ENCODE measurements at places on chromosomes 11 and 22.

- DNase-seq: no peak
Measured at GRCh38 chr11:71446942-71447688, 1.1 kb downstream of the DHCR7 start.

GRCh38 chr11:28140689-28141455, 32.7 kb downstream of the METTL15 start:
- no peak for DNase-seq

DNA sequence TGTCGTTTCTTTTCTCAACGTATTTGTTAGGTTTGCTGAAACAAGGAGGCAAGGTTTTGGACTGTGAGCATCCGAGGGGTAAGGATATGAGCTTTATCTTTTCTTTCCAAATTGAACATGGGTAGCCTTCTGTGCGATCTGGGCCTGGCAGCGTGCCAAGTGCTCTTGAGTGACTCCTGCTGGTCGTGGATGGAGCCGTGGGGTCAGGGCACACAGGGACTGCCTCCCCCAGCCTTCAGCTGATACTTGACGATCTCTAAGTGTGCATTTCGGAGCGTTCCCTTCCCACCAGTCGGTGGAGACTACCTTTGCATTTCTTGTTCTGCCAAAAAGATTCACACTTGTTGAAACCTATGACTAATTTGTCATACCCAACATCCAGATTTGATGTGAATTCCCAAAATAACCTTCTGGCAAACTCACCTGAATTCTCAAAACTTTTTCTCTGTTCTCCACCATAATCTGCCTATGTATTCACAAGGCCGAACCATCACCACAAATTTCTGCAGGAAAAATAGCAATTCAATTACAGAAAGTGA, 40.1 kb upstream of the CLMP start:
- DNase-seq: peak; percentile 10

GRCh38 chr11:21494946-21495345, 697.9 kb upstream of the ANO5 start:
- no peak for DNase-seq

DNA sequence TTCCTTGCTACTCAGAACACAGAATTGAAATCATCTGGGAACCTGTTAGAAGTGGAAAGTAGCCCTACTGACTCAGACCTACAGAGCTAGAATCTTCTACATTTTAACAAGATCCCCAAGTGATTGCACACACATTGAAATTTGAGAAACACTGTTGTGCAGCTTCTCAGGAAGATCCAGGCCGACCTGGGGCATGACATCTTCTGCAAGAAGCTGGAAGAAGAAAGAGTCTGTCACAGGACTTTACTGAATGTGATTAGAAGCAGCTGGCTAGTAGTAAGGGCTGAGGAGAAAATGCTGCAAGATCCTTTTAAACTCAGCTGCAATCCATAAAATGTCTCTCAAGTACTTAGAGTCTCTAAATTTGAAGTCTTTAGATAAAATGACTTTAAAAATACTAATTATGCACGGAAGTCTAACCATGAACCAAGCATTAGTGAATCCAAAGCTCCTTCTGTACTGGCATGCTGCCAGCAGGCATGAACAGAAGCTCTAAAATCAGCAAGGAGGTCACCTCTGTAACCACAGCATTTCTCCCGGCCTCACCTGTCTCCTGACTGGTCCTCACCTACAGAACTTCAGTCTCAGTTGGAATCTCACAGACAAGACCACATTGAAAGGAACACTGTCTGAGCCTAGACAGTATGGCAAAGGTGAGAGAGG, 85.0 kb downstream of the SERGEF start:
- DNase-seq: no peak

- no peak for DNase-seq
Measured at GRCh38 chr11:115926601-115927000, 422.4 kb upstream of the CADM1 start.

- DNase-seq: no peak
Measured at GRCh38 chr22:49010070-49010863, 817.4 kb downstream of the BRD1 start.

DNA sequence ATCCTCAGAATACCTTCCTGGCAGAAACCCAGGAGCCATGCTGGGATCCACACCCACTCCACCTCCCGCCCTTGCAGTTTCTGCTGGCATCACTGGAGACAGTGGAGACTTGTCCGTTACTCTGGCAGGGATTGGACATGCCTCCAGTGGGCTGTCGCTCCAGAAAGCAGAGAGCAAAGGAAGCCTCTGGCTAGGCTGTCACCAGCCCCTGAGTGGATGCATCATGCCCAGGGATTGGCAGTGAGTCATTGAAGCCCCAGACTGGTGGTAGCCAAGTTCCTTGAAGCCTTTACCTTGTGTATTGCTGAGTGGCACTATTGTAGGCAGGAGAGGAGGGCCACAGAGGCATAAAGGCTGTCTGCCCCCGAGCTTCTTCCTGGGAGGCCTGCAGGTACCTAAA, 34.8 kb upstream of the E2F8 start:
- DNase-seq: no peak

- no peak for DNase-seq
Measured at GRCh38 chr11:122786896-122787295, 51.4 kb upstream of the CRTAM start.

GRCh38 chr11:119062779-119063178, 4.8 kb upstream of the VPS11 start:
- no peak for DNase-seq

DNA sequence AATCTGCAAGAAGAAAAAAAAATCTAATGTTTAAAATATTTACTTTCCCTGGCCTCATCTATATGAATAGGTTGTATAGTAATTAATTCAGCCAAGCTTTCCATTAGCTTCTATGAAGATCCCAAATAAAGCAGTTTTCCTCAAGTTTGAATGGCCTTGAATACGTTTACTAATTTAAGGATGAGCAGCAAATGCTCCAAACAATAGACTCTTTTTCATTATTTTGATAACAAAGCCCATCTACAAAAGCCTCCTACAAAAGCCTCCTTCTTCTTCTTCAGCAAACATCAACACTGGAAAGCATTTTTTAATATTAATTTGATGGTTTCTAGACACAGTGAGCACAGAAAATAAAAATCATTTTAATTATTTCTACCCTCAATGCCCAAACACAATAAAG, 1130.3 kb upstream of the CNTN5 start:
- no peak for DNase-seq

DNA sequence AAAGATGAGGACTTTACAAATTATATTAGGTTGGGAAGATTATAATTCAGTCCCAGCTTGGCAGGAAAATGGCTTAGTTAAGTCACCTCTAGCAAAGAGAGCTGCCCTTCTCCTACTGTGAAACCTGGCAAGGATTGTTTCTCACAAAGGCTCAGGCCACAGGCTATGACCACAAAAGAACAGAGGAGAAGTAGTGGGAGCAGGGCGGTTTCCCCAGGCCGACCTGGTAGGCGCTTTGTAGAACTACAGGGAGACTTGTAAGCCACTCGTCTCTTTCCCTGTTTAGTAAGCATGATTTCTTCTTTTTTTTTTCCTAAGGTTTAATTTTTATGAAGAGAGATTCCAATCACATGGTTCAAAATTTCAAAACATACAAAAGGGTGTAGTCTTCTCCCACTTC, 4.6 kb downstream of the SNAP29 start:
- no peak for DNase-seq

GRCh38 chr11:126647735-126648134, 292.2 kb downstream of the ST3GAL4 start:
- no peak for DNase-seq

GRCh38 chr11:115452241-115452640, 52.0 kb downstream of the CADM1 start:
- no peak for DNase-seq

- DNase-seq: no peak
Measured at GRCh38 chr11:67290801-67291200, 1.7 kb downstream of the ANKRD13D start.

DNA sequence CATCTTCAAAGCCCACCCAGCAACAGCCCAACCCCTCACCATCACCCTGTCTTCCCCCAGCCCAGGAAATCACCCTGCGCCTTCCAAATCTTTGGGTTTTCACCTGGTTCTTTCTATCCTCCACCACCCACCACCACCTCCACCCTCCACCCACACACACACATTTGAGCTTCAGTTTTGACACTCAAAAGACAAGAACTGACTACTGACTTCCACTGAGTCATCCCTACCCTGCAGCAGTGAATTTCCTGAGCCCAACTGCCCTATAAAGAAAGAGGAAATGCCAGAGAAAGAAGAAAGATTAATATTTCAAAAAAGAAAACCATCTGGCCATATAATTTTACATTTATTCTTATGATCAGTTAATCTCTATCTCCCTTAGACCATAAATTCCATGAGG, 137.5 kb downstream of the CHST1 start:
- no peak for DNase-seq

DNA sequence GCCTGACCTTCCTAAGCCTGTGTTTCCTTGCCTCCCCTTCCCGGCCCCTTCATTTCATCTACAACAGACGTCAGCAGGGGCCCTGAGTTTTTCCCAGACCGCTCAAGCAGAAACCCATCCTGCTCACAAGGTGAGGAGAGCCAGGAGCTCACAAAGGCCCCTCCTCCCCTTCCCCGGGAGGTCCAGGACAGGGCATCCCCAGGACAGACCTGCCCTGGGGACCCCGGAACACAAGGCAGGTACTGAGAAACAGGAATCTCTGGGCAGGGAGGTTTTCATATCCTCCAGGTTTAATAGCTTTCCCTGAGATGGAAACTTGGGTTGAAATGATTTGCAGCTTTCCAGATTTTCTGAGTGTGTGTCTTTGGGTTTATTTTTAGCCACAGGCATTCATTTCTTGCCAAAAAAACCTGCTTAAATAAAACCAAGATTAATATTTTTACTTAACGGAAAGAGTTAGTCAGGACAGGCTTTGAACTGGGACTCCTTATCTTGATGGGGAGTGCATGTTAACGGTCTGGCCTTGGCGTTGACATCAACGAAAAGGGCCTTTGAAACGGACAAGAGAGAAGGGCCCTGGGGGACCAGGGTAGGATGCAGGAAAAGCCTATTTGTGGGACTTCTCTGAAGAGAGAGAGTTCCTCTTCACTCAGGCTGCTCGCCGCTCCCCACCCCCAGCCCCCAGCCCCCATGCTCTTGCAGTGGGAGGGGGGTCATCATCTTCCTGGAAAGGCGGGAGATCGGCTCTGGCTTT, 38.5 kb downstream of the TIMP3 start:
- no peak for DNase-seq

- DNase-seq: no peak
Measured at GRCh38 chr22:31537019-31537535, 40.7 kb downstream of the SFI1 start.

DNA sequence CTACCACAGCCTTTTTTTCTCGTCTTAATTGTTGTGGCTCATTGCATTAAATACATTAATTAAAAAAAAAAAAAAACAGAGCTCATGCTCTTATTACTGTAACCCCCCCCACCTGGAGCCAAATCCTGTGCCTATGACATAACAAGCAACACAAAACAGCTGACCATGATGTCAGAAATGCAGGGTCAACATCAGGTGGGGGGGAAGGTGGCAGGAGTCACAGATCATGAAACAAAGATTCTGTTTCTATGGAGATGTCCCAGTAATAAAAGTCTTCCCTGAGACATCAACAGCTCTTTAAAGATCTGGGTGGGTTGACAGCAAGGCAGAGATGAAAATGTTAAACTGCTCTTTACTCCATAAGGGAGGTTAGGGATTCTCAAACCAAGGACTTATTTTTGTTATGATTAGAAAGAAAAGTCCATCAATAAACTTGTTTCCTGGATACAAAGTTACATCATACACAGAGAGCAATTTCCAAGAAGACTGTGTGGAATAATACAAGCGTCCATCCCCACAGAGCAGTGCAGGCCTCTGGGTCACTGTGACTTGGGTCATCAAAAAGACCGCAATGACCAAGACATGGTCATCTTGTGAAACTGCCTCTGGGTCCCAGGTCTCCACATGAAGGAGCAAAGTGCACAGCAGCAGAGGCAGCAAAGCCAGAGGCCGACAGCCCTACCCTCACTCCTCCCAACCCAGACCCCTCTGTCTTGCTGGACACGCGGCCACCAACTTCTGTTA, 42.7 kb upstream of the CYP2D6 start:
- no peak for DNase-seq

DNA sequence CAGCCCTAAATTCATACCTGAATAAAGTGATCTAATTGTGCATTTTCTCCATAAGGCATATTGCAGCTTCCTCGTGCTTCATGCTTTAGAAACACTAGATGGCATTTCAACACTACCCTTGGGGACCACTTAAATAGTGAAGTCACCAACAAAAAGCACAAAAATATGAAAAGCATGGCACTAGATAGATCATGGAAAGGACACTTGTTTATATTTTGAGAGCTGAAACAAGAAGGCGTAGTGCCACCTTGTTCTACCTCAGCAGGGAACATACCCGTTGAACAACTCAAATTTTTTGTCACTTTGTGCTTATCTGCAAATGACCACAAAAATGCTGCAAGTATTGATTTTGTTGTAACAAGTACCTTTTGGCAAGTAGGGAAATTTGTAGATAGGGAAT, 8.6 kb downstream of the TBCEL start:
- no peak for DNase-seq

- no peak for DNase-seq
Measured at GRCh38 chr11:12832480-12833224, 158.4 kb downstream of the TEAD1 start.

DNA sequence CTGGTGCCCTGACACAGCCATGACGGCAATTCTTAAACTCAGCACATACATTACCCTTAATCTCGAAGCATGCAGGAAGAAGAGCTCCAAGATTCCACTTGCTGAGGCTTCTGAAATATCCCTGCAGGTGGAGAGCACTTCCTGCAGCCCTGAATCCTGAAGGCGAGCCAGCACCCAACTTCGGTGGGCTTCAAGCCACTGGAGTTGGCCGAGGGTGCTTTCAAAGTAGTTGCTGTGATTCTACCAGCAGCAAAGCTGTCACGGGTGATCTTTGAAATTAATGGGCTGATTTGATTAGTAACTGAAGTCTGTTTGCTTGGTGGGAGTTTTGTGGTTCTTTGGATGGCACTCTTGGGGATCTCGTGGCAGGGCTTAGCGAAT, 9.0 kb upstream of the FTH1 start:
- DNase-seq: no peak

- DNase-seq: no peak
Measured at GRCh38 chr11:28227460-28227859, 119.3 kb downstream of the METTL15 start.

DNA sequence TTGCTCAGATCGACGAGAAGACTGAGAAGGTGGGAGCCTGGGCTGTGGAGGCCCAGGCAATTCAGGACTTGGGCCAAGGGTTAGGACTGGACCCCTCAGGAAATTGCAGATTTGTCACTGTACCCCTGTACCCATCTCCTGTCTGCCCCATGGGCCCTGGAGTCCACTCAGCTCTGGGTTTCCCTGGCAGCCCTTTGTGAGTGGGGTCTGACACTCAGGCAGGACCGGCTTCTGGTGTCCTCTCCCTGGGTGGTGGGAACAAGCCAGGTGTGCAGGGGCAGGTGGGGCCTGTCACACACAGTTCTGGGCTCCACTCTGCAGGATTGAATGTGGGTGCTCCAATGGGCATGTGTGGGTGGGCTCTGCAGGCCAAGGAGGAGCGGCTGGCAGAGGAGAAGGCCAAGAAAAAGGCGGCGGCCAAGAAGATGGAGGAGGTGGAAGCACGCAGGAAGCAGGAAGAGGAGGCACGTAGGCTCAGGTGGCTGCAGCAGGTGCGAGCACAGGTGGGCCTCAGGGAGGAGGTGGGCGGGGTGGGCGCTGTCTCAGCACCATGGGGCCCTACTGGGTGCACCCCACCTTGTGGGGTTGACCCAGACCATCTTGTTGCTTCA, 21.6 kb downstream of the INCENP start:
- DNase-seq: no peak

GRCh38 chr11:12716816-12717215, 42.6 kb downstream of the TEAD1 start:
- DNase-seq: no peak

Measured in stimulated activated CD8-positive, alpha-beta memory T cell treated with anti-CD3 and anti-CD28 coated beads, Interleukin-4, amount 100 ng/mL, for 4 hours (primary cell).